ENCODE measurements at places on chromosomes 6 and 20.

GRCh38 chr6:111743360-111743759 lies 129.9 kb downstream of the FYN start:
- no peak for DNase-seq

DNA sequence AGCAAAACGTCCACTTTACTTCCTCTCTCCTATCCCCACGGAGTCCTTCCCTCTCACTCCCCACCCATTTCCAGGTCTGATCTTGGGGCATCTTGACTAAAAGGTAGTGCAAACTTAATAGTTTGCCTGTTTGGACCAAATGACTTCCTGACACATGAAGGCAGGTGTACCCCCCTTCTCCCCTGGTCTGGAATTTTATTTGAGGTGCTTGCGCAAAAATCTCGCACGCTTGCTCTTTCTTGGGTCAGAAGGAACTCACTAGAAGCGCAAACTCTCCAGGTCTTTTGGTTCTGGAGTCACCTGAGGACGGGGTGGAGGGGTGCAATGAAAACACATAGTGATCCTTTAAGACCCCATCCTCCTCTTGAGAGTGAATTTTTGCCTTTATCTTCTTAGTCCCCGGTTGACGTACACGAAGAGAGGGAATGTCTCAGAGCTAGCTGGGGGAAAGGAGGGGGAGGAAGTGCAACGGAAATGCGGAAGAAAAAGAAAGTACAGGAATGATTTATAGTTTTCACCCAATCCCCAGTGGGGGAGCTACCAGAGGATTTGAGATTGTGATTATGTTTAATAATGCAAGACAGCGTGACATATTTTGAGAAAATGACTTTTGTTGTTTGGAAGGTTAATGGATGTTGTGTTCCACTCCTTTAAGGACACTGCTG lies 4.9 kb downstream of the ADGRB3 start:
- no peak for DNase-seq

DNA sequence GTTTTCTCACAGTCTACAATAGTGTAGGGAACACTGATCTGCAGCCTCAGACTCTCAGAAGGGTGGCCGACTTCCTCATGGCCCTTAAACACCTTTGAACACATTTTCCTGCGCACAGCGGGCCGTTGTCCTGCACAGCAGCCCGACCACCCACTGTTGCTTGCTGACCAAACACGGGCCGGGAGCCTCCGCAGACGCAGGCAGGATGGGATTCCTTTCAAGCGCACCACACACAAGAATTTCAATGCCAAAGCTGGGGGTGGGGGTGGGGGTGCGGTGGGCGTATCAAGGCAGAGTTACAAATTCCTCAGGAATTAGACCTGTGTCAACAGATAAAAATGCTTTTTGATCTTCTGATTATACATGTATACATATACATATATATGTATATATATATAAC lies 74.5 kb downstream of the HUS1B start:
- DNase-seq = no peak

DNA sequence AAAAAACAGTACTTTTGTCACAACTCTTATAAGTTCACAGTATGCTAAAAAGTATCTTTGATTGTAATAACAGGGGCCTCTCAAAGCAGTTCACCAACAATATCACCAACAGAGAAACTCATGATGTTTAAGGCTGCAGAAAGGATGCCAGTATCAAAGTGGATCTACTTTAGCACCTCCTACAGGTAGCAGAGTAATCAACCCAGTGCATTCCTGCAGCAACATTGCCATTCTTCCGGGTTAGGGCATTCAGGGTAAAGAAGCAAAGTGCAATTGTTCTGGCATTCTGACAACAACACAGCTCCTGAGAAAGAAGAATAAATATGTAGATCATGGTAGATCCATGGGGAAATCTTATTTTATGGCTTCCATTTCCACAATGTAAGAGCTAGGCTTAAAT lies 7.6 kb upstream of the SLC17A4 start:
- no peak for DNase-seq

DNA sequence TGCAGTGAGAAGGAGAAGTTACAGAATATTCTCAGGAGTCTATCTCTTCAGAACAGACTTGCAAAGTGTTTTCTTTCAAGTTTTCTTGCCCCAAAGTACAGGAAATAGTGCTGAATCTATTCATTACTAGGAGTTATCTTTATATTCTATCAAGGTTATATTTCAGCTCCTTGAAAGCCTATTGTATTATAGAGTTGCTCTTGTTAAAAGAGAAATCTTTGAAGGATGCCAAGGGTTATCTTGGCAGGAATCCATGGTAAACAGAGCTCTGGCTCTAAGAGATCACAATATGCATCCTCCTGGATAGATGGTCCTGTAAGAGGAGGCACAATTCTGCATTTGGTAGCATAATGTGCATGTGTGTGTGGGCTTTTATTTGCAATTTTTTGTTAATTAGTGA lies 21.2 kb upstream of the SNRPB2 start:
- no peak for DNase-seq

- no peak for DNase-seq
Measured at GRCh38 chr6:140660295-140660694, 1285.8 kb upstream of the CITED2 start.

DNA sequence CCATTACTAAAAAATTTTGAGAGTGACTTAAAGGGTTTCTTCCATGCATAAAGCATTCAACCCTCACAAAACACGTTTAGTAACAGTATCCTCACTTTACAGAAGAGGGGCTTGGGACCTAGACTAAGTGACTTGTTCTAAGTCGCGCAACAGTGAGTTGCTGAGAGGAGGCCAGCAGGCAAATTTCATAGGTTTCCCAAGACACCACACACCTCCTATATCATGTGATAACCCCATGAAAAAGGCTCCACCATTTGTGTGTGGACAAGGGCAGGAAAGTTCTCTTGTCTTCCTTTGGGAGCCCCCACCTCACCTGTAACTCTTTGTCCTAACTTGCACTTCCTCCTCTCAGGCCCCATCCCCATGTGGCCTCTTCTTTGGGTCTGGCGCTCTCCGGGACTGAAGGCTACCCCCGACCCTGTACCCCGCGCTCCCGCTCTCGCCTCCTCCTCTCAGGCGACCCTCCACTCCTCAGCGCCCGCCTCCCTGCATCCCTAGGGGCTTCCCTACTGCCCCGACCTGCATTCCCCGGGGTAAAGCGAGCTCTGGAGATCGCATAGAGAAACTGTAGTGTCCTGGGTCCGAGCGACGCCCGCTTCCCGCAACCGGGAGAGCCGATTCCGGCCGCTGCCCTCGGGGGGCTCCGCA lies 392 bp downstream of the PSMB8 start:
- DNase-seq = no peak

DNA sequence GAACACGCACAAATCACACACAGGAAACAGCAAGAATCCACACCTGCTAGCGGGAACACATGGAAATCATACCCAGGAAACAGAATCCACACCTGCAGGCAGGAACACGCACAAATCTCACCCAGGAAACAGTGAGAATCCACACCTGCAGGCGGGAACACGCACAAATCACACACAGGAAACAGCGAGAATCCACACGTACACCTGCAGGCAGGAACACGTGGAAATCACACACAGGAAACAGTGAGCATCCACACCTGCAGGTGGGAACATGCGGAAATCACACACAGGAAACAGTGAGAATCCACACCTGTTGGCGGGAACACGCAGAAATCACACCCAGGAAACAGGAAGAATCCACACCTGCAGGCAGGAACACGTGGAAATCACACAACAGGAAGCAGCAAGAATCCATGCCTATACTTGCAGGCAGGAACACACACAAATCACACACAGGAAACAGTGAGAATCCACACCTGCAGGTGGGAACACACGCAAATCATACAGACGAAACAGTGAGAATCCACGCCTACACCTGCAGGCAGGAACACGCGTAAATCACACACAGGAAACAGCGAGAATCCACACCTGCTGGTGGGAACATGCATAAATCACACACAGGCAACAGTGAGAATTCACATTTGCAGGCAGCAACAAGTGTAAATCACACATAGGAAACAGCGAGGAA lies 108.6 kb downstream of the DLL1 start:
- DNase-seq = no peak

DNA sequence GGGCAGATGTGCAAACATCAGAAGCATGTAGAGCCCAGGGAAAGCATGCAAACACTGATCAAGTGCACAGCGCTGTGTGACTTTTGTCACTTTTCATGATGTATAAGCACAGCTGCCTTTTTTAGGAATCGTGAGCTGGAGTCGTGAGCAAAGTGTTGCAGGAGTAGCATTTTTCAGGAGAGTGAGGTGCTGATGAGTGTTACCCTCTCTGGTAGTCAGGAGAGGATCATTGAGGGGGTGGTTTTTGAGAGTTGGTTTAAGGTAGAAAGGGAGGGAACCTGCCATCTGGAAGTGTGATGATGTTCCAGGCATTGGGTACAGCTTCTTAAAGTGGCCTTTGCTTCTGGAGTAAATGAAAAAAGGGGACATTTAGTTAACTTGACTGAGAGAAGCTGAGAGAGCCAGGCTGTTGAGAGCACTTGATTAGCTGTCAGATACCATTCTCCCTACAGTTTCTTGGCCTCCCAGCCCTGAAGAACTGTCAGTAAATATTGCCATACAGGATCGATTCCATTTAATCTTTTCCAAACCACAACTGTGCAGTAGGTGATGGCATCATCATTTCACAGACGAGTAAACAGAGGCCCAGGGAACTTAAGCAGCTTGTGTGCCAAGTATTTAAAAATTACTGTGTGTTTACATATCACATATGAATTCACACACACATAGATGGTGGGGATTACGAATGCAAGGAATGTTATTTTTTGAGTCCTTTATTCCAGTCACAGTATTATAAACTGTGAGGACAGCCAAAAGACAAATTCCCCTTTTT lies 28.9 kb downstream of the TPD52L1 start:
- no peak for DNase-seq

DNA sequence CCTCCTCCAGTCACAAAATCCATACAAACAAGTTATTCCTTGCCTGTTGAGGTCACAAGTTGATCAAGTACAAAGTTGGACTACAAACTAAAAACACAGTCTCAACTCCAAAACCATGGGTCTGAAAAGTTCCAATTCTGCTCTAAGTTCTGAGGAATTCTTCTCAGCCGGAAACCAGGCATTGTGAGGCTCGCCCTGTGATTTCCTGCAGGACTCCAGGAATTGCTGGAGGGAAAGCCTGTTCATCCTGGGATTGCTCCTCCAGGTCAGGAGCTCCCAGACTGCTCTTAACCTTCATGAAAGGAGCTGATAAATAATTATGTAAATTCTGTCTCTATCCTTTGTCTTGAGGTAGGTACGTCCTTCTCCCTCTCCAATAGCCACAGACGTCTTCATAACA lies 8.5 kb downstream of the TRAM2 start:
- DNase-seq = no peak

GRCh38 chr20:32667027-32667426 lies 6.7 kb downstream of the C20orf203 start:
- DNase-seq = no peak

GRCh38 chr6:39841291-39841690 lies 49.1 kb downstream of the DAAM2 start:
- no peak for DNase-seq

DNA sequence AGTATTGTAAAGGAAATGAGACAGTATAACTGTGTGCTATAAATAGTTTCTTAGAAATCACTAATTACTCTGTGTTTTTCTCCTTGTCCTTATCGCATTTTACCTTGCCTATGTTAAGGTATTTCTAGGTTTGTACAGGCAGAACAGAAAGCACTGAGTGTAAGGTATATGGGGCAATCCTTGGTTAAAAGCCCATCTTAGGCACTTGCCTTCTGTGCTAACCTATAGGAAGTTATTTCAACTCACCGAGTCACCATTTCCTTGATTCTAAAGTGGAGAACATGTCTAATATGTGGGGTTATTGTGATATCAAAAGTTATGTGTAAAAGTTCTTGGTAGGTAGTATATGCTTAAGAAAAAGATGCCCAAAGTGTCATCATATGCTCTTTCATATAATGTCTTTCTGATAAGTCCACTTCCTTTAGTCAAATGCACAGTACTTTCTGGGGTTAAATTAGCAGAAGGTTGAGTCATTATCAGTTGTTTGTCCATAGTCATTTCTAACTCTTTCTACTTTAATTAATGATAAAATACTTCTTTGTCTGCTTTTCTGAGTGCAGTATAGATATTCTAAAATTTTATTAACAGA lies 276.4 kb downstream of the UTRN start:
- no peak for DNase-seq

- DNase-seq = no peak
Measured at GRCh38 chr20:18056174-18057100, 1.3 kb downstream of the OVOL2 start.

GRCh38 chr20:24572862-24573261 lies 103.4 kb downstream of the SYNDIG1 start:
- DNase-seq = no peak

GRCh38 chr6:73079611-73079955 lies 145.7 kb downstream of the KHDC1L start:
- DNase-seq = no peak

DNA sequence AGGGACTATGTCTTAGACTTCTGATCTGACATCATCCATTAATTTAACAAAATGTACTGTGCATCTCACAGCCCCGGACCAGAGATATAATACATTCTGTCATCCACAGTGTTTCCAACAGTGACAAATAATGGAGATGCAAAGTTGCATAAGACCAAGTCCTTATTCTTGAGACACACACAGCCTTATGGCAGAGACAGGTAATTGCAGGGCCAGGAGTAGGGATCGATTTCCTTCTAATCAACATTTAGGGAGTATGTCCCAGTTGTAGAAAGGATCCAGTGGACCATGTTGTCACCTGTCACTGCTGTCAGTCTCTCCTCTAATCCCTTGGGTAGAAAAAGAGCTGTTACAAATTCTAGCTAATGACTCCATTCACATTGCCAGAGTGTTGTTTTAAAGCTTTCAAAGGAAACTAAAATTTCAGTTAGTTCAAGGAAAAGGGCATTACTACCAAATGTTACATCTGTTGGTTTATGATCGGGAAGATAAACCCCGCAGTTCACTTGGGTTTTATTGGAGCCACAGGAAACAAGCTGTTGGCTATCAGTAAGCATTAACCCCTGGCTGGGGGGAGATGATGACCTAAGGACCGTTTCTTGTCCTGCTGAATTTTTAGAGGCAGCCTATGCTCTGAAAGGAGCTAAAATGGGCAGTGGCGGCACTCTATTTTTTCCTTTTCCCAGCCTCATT lies 111.4 kb upstream of the ATXN1 start:
- DNase-seq = no peak

GRCh38 chr20:23101696-23102406 lies 15.7 kb upstream of the CD93 start:
- DNase-seq = no peak
